ENCODE measurements at places on chromosomes 16 and 17.

- H3K36me3 ChIP-seq, result no peaks in the 10 kb centered on the region
- DNase-seq, result no peak
- H3K4me3 ChIP-seq, result no peak overlapping the region
- peaks cover 1% of the 10 kb centered on the region for H3K4me1 ChIP-seq
These were observed 68.9 kb upstream of the METRNL start for GRCh38 chr17:83010206-83011200.

DNA sequence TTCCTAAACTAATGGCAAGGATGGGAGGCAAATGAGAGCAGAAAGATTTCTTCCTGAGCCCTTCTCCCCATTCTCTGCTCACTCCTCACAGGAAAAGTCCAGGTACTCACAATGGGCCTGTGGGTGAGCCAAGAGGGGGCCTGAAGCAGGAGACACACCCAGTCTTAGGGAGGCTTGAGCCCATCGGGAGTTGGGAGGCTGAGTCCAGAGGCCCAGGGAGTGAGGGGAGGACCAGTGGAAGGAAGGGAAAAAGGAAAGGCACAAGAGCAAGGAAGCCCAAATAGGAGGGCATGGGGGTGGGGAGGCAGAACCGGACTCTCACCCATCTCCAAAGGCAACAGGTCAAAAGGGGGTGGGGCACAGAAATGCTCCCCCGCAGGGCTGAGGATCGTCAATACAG, 68.1 kb upstream of the CNEP1R1 start:
- H3K27ac ChIP-seq, result no peak overlapping the region
- no peak overlapping the region for H3K4me3 ChIP-seq
- H3K27me3 ChIP-seq, result no peaks in the 10 kb centered on the region
- H3K36me3 ChIP-seq, result no peaks in the 10 kb centered on the region
- no peaks in the 10 kb centered on the region for H3K4me1 ChIP-seq
- no peak for DNase-seq

GRCh38 chr17:41451154-41451728, 10.5 kb upstream of the KRT38 start:
- DNase-seq, result no peak
- H3K4me1 ChIP-seq, result peaks cover 2% of the 10 kb centered on the region
- no peaks in the 10 kb centered on the region for H3K36me3 ChIP-seq
- no peaks in the 10 kb centered on the region for H3K27me3 ChIP-seq
- no peak overlapping the region for H3K27ac ChIP-seq

GRCh38 chr17:68627956-68628575, 26.9 kb upstream of the FAM20A start:
- H3K4me1 ChIP-seq, result peaks cover 8% of the 10 kb centered on the region
- H3K27me3 ChIP-seq, result no peaks in the 10 kb centered on the region
- H3K4me3 ChIP-seq, result no peak overlapping the region
- peak overlapping the region; percentile 23 for H3K27ac ChIP-seq
- no peak for DNase-seq
- H3K36me3 ChIP-seq, result no peaks in the 10 kb centered on the region

- no peaks in the 10 kb centered on the region for H3K27me3 ChIP-seq
- no peaks in the 10 kb centered on the region for H3K4me1 ChIP-seq
- H3K4me3 ChIP-seq, result no peak overlapping the region
- H3K27ac ChIP-seq, result no peak overlapping the region
- DNase-seq, result no peak
These were observed 478.3 kb upstream of the ERCC4 start for GRCh38 chr16:13441675-13442074.

DNA sequence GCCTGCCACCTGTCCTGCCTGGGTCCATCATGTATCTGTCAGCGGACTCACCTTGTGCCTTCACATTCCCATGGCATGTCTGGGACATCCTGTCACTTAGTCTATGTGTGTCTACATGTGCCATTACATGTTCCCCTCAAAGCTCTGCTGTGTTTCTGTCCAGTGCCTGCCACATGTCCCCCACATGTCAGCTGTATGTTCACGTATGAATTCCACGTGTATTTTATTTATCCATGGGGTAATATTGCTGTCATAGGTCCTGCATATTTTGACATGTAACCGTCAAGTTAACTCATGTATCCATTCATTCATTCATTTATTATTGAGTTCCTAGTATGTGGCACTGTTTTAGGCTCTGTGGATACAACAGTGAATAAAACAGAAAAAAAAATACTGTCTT, 20.8 kb downstream of the TMEM92 start:
- peaks cover 3% of the 10 kb centered on the region for H3K4me1 ChIP-seq
- DNase-seq, result no peak
- H3K27me3 ChIP-seq, result no peaks in the 10 kb centered on the region
- H3K36me3 ChIP-seq, result no peaks in the 10 kb centered on the region

GRCh38 chr16:9118170-9118569, 26.7 kb downstream of the HAPSTR1 start:
- no peaks in the 10 kb centered on the region for H3K27me3 ChIP-seq
- H3K4me1 ChIP-seq, result peaks cover 2% of the 10 kb centered on the region
- DNase-seq, result no peak
- H3K27ac ChIP-seq, result no peak overlapping the region

GRCh38 chr17:2243953-2244352, 59.6 kb downstream of the SMG6 start:
- peaks cover 10% of the 10 kb centered on the region for H3K4me1 ChIP-seq
- no peaks in the 10 kb centered on the region for H3K27me3 ChIP-seq
- DNase-seq, result no peak
- no peak overlapping the region for H3K4me3 ChIP-seq
- H3K27ac ChIP-seq, result no peak overlapping the region

GRCh38 chr16:4976611-4977145, 18.5 kb downstream of the SEC14L5 start:
- H3K27ac ChIP-seq, result no peak overlapping the region
- H3K36me3 ChIP-seq, result no peaks in the 10 kb centered on the region
- H3K27me3 ChIP-seq, result no peaks in the 10 kb centered on the region
- H3K4me1 ChIP-seq, result no peaks in the 10 kb centered on the region

GRCh38 chr16:2191446-2191706, 5.0 kb downstream of the CASKIN1 start:
- H3K4me1 ChIP-seq, result no peaks in the 10 kb centered on the region
- DNase-seq, result no peak
- peaks cover 2% of the 10 kb centered on the region for H3K27me3 ChIP-seq

DNA sequence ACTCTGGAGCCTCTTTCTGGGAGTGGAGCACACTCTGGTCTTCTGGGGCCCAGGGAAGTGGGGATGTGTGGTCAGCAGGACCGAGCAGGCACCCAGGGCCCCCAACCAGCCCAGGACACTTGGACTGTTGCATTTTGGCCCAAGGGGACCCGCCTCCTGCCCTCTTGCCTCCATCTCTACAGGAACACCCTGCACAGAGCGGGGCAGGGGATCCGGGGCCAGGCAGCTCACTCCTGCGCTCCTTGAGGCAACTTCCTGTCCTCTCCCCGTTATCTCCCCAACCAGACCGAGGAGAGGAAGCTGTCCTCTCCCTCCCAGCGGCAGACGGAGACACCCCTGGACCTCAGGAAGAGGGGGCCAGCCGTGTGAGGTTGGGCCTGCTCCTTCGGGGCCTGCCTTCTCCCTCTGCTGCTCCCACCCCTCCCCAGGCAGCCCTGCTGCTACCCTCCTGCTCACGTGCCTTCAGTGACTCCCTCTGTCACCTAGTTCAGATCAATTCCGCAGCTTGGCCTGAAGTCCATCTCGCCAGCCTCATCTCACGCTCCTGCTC, 10.0 kb upstream of the ATP2A3 start:
- DNase-seq, result no peak
- no peak overlapping the region for H3K4me3 ChIP-seq
- H3K27ac ChIP-seq, result no peak overlapping the region

DNA sequence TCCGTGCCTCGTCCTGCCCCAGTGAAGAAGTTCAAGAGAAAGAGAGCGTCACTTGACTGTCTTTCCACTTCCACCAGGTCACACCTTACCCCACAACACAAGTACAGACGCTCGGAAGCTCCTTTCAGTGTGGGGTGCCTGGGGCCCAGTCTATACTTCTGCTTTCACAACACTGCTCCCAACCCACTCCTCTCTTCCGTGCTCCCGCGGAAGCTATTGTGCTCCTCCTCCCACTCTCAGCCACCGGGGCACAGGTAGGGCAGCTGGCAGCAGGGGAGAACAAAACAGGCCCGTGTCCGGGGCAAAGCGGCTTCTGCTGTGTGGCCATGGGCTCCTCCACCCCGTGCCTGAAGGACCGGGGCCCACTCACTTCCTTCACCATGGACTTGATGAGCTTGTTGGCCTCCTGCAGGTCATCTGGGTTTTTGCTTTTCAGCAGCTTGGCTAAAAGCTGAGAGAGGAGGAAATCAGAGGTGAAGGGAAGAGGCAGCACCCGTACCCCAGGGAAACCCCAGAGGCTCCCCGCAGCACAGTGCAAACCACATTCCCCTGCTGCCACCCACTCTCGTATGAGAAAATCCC, 18.9 kb downstream of the GGA3 start:
- H3K4me3 ChIP-seq, result no peak overlapping the region
- H3K27ac ChIP-seq, result no peak overlapping the region
- no peaks in the 10 kb centered on the region for H3K36me3 ChIP-seq
- H3K27me3 ChIP-seq, result no peaks in the 10 kb centered on the region
- no peak for DNase-seq
- H3K4me1 ChIP-seq, result no peaks in the 10 kb centered on the region

- H3K4me3 ChIP-seq, result peak overlapping the region; percentile 7
- DNase-seq, result peak; percentile 75
- H3K4me1 ChIP-seq, result peaks cover 30% of the 10 kb centered on the region
These were observed 4.0 kb downstream of the MAFG start for GRCh38 chr17:81923302-81924260.

GRCh38 chr17:8345052-8345690, 5.5 kb downstream of the ODF4 start:
- H3K4me3 ChIP-seq, result no peak overlapping the region
- H3K36me3 ChIP-seq, result no peaks in the 10 kb centered on the region
- no peak for DNase-seq
- H3K4me1 ChIP-seq, result no peaks in the 10 kb centered on the region
- H3K27ac ChIP-seq, result no peak overlapping the region

DNA sequence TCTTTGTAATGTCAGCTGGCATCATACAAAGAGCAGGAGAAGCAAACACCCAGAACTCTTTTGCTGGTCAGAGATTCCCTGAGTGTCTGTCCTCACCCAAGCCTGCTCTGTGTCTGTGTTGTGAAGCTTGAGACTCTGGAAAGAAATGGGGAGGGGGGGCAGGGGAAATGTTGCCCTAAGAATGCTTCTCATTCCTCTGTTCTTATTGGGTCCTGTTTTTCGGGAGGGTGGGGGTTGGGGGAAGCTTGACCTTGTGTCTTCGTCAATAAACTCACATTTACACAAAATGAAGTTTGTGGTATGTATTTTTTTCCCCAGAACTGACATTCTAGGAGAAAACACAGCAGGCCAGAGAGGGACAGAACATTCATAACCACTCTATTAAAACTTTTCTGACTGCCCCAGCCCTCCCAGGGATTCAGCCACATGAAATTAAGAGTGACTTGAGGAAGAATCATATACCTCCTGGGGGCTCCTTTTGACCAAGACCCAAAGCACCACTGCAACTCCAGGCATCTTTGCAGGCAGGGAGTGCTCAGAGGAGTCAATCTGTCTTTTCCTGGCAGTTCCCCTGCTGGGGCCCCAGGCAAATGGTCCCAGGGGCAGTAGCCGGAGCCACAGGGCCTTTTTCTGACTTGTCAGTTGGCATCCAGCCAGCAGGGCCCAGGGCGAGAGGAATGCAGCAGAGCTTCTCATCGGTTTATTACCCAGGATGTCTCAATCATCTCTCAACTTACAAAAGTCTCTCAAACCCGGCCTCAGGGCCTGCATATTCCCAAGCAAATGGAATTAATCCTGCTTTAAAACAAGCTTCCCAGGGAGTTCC, 5.1 kb upstream of the RASL10B start:
- no peak overlapping the region for H3K4me3 ChIP-seq
- no peak overlapping the region for H3K27ac ChIP-seq
- no peaks in the 10 kb centered on the region for H3K27me3 ChIP-seq
- peaks cover 10% of the 10 kb centered on the region for H3K4me1 ChIP-seq
- H3K36me3 ChIP-seq, result no peaks in the 10 kb centered on the region
- DNase-seq, result peak; percentile 43

- H3K4me3 ChIP-seq, result no peak overlapping the region
- no peak for DNase-seq
- no peaks in the 10 kb centered on the region for H3K36me3 ChIP-seq
- no peaks in the 10 kb centered on the region for H3K27me3 ChIP-seq
- no peaks in the 10 kb centered on the region for H3K4me1 ChIP-seq
These were observed 14.2 kb upstream of the RHBDF2 start for GRCh38 chr17:76515274-76515949.

DNA sequence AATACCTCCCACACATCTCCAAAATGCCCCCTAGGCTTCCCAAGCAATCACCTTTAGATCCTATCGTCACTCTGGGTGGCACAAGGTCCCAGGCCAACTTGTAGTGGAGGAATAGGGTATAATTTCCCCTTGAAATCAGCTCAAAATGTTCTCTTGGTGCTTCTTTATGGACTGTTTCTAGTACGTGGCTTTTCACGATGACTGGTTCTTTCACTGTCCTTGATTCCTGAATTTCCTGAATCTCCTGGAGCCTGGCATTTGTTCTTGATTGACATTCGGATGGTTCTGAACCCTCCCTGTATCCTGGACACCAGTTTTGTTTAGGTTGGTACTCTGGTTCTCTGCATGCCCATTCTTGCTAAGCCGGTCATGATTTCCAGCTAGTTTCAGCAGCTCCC, 6.9 kb upstream of the VPS53 start:
- DNase-seq, result no peak
- no peaks in the 10 kb centered on the region for H3K36me3 ChIP-seq
- no peaks in the 10 kb centered on the region for H3K27me3 ChIP-seq
- H3K27ac ChIP-seq, result no peak overlapping the region
- H3K4me3 ChIP-seq, result no peak overlapping the region
- H3K4me1 ChIP-seq, result no peaks in the 10 kb centered on the region

DNA sequence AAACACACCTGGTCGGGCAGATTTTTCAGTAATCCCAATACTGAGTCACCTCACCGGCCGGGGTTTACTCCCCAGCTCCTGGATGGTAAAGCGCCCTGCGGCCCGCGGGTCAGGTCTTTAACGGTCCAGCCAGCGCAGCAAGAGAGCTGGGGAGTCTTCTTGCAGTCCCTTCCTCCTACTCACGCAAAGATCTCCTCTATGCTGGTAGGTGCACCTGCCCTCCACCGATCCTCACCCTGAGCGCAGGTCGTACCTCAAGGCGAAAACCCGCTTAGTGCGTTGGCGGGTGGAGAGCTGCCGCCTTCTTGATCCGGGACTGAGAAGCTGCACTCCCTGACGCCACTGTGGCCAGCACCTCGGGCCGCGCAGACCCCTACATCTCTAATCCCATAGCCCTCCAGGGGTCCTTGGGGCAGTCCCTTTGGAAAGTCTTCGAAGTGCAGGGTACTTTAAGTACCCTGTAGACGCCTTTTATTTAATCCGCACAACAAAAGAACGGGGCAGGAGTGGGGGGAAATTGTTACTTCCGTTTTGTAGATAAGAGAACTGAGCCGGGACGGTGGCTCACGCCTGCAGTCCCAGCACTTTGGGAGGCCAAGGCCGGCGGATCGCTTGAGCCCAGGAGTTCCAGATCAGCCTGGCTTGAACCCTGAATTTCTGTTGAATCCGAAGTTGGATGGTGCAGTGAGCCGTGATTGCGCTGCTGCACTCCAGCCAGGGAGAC, 10.4 kb upstream of the HOXB13 start:
- no peaks in the 10 kb centered on the region for H3K36me3 ChIP-seq
- no peaks in the 10 kb centered on the region for H3K27me3 ChIP-seq
- no peaks in the 10 kb centered on the region for H3K4me1 ChIP-seq
- H3K4me3 ChIP-seq, result no peak overlapping the region
